ENCODE measurements at places on chromosomes 4 and X.

- no peak for DNase-seq
These were observed 6.1 kb downstream of the DAPP1 start for GRCh38 chr4:99822734-99823133.

DNA sequence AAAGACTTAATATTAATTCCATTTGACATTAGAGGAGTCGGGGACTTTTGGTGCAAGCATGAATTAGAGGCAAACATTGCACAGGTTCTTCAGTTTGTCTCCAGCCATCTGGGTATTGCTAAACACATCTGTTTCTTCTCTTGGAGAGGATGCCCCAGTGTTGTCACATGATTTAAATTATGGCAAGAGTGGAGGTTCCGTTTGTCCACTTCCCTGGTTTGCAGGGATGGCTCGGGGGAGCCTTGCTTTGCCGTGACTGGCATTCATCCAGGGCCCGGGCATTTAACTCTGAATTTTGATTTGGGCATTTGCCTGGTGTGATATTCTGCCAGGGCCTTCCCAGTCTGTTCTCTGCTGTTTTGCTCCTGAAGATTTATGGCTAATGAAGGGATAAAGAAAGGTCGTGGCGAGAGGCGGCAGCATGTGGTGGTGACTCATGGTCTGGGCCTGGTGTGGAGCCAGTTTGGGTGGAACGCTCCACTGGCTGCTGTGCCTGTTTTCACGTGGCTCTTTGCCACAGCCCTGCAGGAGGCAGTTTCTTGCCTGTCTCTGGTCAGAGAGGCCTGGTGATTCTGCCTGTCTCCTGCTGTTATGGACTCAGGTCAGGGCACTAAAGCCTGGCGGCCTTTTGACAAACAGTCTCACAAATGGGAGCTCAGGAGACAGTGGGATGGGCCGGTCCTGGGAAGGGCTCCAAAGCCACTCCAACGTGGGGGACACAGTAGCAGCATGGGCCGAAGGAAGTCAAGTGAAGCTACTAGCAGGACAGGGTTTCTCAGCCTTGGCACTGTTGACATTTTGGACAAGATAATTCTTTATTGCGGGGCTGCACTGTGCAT is 99.4 kb upstream of the PGRMC2 start:
- peak; percentile 81 for DNase-seq

- DNase-seq, result peak; percentile 97
These were observed 383.3 kb downstream of the SMARCA1 start for GRCh38 chrX:129139837-129140598.

GRCh38 chr4:150211799-150212445 is 133.7 kb downstream of the DCLK2 start:
- no peak for DNase-seq

DNA sequence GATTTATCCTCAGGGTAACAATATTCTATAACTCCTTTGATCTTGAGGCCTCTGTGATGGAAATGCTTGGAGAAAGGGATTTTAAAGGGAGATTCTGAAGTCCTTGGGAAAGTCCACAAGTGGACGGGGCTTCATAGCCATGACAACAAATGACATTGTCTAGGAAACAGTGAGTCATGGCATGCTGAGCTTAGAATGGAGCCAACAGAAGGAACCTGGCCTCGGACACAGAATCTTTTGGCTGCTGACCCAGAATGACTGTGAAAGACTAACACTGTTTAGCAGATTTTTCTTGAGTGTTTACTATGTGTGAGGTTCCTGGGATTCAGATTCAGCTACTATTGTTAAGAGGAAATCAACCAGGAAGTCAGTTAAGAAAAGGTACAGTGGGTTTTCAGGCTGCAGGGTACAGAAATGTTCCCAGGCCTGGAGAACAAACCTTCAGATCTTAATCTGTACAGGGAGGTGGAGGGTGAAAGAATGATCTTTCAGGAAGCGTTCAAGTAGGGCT is 18.1 kb upstream of the CXCL2 start:
- DNase-seq, result no peak

DNA sequence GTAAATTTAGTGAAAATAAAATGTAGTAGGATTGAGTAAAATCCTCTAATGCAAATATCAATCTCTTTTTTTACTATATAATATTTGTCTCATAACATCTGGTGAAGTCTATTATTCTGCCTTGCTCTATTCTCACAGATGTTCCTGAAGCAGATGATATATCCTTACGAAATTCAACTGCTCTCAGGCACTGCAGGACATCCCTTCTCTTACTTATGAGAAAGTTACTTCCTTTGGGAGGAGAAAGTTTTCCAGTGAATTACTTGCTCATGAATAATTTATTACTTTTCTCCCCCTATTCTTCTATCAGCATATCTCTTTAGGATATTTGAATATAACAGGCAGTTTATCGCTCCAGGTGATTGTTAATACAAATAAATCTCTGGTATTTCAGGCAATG is 75.6 kb upstream of the AGA start:
- DNase-seq, result no peak

DNA sequence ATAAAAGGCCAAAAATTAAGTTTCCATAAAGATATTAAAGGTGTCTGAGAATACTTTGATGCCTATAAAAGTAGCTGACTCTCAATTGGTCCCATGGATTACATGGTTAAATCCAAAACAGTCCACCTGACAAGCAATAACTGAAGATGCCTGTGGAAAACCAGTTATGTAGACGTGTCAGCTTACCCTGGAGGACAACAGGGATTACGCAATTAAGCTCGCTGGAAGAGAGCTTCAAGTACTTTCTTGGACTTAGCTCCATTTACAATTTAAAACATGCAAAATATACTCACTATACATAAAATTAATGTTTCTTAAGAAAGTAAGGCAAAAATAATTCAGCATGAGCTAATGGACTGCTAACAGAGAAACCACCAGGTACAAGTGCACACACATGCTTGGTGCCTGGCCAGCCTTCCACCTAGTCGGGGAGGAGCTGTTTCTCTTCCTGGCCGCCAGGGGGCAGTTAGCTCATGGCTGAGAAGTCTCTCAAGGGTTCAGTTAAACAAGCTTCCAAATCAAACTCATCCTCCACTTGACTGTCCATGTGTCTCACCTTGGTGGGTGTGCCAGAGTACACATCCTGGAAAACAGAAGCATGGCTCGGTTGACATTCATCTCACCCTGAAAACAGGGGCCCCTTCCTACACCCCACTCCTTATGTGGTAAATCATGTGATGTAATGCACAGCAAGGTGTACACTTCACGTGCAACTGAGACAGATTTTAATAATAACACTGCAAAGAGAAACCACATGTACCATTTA is 9.2 kb upstream of the FAM53A start:
- DNase-seq, result peak; percentile 76

- no peak for DNase-seq
These were observed 63.6 kb downstream of the PALLD start for GRCh38 chr4:168560184-168561180.

- DNase-seq, result no peak
These were observed 339.7 kb downstream of the DMD start for GRCh38 chrX:32871636-32872035.

GRCh38 chr4:78669453-78669852 is 106.7 kb upstream of the BMP2K start:
- no peak for DNase-seq

DNA sequence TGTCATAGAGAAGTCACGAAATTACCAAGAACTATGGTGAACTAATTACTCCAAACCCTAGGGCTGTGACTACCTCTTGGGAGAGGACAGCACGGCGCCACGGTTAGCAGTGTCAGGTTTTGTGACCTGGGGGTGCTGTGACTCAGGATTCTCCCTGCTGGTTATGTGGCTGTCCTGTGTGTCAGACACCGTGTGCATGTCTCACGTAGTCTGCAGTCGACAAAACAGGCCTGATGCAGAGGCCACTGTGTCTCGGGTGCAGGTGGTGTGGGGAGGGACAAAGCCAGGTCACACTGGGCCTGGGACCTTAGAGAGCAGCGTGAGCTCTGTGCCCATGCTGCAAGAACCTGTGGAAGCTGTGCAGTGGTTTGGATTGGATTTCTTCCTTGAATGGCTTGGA is 34.1 kb downstream of the TNIP2 start:
- no peak for DNase-seq

- no peak for DNase-seq
These were observed 39.2 kb upstream of the C4orf54 start for GRCh38 chr4:99696801-99697200.

GRCh38 chr4:82043809-82044137 is 330.0 kb downstream of the HNRNPD start:
- DNase-seq, result no peak

DNA sequence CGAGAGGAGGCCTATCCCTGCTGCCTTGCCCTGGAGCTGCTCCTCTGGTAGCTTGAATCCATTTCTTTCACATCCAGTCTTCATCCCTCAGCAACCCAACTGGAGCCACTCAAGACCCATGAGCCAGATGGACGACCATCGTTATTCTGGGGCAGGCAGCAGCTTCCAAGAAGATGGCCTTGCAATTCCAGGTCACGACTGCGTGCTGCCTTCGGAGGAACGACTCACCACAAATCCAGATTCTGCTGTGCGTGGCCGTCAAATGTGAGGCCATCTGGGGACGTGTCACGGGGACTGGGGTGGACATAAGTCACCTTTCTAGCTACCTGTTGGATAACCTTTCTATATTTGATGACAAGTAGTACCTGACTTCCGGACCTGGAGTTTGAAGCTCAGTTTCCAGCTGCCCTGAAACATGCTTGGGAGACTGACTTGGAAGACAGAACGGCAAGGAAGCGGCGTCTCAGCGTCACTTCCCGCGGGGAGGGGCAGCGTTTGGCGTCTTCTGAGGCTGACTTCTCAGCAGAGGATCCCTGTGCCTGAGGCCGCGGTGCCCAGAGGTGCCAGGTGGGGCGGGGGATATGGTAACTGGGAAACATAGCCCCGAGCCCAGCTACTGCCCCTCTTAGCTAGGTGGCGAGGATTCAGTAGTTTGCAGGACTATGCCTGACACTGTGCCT is 11.7 kb upstream of the TMEM271 start:
- DNase-seq, result no peak

GRCh38 chr4:76198411-76199237 is 15.0 kb downstream of the SCARB2 start:
- peak; percentile 83 for DNase-seq

GRCh38 chr4:1192091-1192492 is 19.7 kb upstream of the SPON2 start:
- DNase-seq, result no peak

DNA sequence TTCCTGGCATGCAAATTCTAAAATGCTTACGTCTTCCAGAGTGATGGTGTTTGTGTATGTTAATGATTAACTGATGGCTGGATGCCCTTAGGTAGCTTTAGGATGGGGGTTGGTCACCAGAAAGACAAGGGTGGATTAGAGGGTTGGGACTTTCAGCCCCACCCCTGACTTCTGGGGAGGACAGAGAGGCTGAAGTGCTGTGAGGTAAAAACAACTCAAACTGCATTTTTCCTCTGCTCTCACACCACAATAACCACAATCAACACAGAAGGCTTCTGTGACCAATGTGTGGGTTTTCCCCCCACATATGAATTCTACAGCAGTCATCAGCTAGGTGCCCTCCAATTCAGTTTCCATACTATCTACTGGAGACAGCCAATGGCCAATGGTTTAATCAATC is 18.7 kb upstream of the DDIT4L start:
- no peak for DNase-seq

DNA sequence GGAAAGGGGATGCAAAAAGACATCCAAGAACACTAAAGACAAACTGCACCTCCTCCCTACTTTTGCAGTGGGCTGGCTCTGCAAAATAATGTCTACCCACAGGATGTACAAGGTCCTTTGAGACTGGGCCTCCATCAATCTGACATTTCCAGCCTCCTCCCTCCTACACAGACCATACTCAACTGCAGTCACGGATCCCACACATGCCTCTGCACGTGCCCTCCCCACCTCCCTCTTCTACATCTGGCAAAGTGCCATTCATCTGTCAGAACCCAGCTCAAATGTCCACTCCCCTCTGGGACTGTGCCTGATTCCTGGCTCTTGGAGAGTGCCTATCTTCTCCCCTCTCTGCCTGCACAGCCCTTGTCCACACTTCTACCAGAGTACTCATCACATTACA is 50.3 kb downstream of the CHRDL1 start:
- no peak for DNase-seq

DNA sequence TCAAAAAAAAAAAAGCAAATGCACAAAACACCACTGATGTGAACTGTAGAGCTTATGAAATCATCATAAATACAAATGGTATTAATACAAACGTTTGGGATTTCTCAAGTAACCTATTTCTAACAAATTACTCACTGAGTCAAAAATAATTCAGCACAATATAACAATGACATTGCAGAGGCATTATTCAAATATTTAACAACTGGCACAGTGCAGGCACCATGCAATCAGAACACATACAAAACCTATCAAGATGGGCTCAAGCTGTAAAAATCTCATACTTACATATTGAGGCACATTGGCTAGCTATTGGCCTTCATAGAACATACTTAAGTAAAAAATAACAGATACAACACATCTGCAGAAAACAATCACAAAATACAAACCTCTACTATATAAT is 81.1 kb downstream of the LRBA start:
- no peak for DNase-seq

DNA sequence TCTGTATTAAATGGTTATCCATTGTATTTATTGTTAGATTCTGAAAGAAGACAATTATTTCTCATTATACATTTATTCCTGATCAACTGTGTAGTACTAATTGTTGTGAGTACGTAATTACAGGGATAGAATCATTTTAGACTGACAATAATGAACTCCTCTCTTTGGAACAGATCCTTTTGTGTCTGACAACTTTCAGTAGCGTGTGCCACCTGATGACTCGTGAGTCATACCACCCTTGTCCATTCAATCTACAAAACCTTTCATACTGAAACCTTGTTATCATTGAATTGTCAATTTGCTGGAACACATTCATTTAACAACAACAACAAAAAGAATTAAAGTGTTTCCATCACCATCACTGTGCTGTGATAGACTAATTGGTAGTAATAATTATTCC is 602.7 kb upstream of the PCDH7 start:
- peak; percentile 9 for DNase-seq

DNA sequence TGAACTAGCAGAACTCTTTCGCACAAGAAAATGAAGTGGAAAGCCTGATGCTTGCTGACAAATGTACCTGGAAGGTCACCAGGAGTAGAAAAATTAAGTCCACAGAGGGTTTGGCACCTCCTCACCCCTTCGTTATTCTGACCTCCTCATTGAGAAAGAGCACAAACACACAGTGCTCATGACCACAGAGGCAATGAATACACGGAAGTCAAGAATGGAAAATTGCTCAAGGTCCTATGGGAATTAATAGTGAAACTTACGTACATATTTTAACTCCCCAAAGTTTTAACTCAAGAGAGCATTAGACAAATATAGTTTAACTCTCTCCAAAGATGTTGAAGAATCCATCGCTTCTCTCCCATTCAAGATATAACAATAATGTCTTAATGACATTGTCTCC is 83.6 kb upstream of the CAMK2D start:
- no peak for DNase-seq

DNA sequence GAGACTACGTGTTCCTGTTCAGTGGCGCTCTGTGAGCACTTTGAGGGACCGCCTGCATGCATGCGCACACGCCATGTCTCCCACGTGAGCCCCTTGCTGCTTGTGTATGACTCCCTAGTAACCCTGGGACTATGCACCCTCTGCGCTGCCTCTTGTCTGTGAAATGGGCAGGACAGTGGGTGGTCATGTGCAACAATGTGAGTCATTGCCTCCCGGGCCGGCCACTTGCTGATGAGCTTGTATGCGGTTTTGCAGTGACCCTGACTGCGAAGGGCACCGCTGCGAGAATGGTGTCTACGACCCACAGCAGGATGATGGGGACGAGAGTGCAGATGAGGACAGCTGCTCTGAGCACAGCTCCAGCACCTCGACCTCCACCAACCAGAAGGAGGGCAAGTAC is 61.4 kb downstream of the TNIP2 start:
- no peak for DNase-seq

GRCh38 chrX:18354369-18355223 is at the start of gene SCML2:
TSS of gene SCML2 (minus strand) at chrX:18354688. CDS start at chrX:18334071, 20,617 bp downstream.
- peak; percentile 57 for DNase-seq

- no peak for DNase-seq
These were observed 335.4 kb downstream of the DHX15 start for GRCh38 chr4:24248674-24249630.

Measured in NCI-H2081 (cell line).